ENCODE measurements at places on chromosomes 3 and 15.
A peak's percentile ranks its signal among the peaks of the same experiment; 100 is the strongest.

DNA sequence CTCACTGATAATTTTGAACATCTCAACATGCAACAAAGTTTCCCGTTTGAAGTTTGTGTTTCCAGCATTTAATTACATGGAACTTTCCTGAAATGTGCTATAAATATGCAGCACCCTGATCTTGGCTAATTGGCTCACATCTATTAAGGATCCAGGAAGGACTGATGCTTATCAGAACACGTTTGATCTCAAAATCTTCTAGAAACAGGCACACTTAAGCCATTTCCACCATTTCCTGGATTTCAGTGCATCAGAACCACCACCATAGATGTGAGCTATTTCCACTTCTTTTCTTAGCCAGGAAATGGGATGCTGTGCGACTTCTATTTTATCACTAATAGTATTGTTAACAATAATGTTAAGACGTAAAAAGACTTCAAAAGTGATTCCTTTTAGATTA lies 228.9 kb downstream of the FEZF2 start:
- DNase-seq = no peak

- DNase-seq = no peak
Measured at GRCh38 chr3:149610351-149611105, 47.3 kb downstream of the WWTR1 start.

DNA sequence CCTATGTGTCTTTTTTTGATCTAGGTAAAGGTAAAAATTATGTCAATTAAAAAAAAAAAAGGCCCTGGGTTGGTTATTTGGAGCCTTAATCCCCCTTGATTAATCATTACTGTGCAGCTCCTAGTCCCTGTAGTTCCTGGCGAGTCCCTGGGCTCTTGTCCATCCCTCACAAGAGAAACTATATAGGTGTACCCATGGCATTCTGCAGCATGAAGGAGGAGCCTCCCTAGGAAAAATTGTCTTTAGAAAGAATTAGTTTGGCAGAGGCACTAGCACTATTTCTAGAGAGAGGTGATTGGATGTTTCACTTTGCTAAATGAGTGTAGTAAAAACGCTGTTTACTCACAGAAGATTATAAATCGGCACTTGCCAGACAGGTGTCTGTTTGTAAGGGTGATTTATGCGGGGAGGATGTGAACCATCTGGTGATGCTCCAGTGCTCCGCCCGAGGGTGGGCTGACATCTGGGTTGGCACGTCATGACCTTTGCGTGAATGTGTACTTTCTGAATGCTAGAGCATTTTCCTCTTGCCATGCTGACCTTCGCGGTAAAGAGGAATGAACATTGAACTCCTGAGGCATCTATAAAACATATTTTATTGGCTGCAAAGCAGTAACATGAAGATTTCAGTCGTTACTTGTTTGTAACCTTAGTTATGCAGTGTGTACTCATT lies 12.6 kb downstream of the PLCL2 start:
- DNase-seq = no peak

- no peak for DNase-seq
Measured at GRCh38 chr3:98262046-98262445, 2.0 kb upstream of the OR5H6 start.

DNA sequence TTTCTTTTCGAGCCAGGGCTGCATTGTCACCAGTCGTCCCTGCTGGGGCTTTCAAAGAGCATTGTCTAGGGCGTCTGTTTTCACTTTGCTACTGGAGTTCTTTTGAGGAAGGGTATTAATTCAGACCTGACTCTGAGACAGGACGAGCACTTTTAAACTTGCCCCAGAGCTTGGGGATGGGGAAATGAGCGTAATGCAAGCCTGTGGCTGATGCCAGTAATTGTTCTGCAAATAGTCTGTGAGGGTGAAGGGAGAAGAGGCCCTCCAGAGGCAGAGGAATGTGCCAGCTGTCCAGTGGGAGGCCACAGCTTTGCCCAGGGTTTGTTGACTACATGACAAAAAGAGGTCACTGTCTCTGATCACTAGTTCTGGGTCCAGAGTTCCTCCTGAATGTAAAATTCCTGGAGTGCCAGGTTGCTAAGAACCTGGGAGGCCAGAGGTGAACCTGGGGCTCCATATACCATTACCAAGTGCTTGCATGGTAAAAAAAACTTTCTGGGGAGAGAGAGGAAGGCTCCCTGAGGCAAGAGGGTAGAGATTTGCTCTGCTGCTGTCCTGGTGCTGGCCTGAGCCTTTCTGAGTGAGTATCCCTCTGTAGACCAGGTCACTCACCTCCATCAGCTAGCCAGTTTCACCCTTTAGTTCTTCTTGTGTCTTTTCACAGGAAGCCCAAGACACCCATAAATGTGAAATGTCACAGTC lies 14.8 kb downstream of the EEFSEC start:
- DNase-seq = no peak

GRCh38 chr15:62932436-62932835 lies 110.1 kb upstream of the TPM1 start:
- DNase-seq = peak; percentile 73

- DNase-seq = peak; percentile 26
Measured at GRCh38 chr3:73681610-73682009, 56.9 kb upstream of the PDZRN3 start.

DNA sequence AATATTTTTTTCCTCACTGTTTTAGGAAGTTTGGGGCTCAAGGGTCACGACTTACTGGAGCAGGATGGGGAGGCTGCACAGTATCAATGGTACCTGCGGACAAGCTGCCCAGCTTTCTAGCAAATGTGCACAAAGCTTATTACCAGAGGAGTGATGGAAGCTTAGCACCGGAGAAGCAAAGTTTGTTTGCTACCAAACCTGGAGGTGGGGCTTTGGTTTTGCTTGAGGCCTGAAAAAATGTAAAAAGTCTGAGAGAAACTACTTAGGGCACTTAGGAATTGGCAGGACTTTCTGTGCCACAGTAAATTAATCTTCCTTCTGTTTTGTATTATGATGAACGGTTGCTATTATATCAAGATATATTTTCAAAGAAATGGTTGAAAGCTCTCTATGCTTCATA lies 95.1 kb upstream of the FGF7 start:
- DNase-seq = no peak

GRCh38 chr3:6124875-6125274 lies 736.0 kb upstream of the GRM7 start:
- DNase-seq = no peak

- DNase-seq = no peak
Measured at GRCh38 chr15:98035134-98035533, 74.6 kb downstream of the ARRDC4 start.

DNA sequence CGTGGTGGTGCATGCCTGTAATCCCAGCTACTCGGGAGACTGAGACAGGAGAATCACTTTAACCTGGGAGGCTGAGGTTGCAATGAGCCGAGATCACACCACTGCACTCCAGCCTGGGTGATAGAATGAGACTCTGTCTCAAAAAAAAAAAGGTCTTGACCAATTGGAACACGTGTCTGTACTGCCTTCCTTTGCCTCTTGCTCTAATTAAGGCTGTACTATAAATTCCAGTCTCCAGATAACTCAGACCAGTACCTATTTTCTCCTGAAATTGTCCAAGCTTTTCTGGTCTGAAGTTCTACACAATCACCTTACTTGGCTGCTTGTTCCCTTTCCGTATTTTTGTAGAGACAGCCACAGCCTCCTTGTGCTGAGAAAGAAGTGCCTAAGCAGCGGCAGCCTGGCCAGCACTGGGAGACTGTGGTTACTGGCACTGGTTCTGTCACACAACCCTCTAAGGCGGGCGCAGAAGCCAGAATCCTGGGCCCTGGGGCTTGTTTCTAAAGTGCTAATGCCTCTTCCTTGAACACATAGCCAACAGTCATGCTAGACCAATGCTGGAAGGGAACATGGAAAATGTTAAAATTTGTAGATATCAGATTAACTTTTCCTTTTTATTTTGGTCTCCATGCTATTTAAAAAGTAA lies 6.2 kb upstream of the CEP70 start:
- DNase-seq = no peak

DNA sequence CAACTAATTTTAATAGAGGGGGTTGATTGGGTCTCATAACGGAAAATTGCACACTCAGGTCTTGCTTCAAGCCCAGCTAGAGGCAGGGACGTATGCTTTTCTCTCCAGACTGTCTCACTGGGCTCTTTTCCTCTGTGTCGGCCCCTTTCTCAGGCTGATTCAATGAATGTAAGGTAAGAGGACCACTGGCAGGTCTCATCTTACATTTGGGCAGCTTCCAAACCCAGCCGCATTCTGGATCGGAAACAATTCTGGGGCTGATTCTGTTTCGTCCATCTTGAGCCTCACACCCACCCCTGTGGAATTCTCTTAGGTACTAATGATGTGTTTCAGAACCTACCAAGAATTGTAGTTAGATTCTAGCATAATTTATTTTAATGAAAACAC lies 40.7 kb downstream of the TMEM212 start:
- DNase-seq = no peak

DNA sequence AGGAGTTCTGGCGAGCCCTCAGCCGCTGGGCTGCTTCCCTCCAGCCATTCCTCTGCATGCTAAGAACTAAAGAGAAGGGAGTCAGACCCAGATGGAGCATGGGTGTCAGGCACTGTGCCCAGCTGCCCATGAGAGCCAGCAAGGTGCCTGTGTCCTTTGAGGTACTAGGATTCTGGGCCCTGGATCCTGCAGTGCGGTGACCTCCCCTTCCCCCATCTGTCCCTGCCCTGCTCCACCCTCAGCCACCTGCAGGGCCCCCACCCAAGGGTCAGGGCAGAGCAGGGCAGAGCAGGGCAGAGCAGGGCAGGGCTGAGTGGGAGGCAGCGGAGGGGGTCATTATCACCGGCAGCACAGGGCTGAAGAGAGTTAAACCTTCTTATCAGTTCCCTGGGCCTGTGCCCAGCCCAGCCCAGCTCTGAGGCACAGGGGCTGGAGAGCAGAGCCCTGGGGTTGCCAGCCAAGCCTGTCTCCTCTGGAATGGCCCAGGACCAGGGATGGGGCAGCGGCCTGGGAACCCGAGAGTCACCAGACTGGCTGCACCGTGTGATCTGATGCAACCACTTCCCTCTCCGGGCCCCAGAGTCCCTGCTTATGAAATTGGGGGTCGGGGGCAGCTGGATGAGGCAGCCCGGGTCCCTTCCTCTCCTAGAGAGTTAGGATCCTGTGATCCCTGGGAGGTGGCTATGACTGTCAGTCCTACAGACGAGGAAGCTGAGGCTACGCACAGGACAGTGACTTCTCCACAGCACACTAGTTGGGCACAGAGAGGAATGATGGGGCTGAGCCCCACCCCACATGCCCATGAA lies 17.3 kb downstream of the ZDHHC19 start:
- no peak for DNase-seq

GRCh38 chr3:120801484-120801883 lies 58.9 kb downstream of the GTF2E1 start:
- no peak for DNase-seq

DNA sequence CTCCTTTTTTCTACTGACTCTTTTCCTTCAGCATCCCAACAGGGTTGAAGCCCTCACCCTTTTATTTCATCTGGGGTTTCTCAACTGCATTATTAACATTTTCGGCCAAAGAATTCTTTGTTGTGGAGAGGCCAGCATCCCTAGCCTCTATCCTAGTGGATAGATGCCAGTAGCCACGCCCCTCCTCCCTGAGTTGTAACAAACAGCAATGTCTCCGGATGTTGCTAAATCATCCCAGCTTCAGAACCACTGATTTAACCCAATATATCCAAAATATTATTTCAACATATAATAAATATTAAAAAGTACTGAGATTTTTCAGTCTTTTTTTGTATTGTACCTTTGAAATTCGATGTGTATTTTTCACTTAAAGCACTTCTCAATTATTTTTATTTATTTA lies 2.0 kb upstream of the RNF111 start:
- no peak for DNase-seq

- no peak for DNase-seq
Measured at GRCh38 chr3:194757647-194758061, 72.0 kb downstream of the FAM43A start.

DNA sequence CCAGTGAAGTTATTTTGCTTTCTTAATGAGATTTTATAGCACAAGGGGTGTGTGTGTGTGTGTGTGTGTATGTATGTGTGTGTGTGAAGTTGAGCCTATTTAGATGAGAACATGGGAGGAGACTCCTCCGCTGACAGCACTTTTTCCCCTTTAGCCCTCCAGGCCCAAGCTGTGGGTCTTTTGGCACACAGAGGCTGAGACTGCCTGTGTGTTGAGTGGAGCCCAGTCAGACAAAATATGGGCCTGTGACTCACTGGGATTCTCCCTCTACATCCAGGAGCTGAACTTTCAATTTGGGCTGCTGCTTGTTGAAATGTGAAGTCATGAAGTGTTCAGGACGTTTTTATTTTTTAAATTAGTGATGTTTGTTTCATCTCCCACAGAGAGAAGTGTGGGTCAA lies 108.0 kb downstream of the MFSD1 start:
- no peak for DNase-seq

DNA sequence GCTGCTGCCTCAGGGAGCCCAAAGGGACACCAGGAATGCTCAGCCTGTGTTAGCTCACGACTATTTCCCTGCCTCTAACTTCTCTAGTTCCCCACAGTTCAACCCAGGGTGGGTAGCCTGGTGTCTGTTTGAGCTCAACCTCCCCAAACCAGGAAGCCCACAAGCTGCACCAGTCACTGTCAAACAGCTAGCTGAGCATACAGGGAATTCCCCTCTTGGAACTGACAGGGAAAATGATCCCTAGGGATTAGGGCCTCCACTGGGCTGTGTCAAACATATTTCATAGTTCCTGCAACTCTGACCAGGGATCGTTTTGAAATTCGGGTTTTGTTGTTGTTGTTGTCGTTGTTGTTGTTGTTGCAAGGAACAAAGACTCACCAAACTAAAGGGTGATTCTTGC lies 147.1 kb upstream of the ICE2 start:
- DNase-seq = no peak

DNA sequence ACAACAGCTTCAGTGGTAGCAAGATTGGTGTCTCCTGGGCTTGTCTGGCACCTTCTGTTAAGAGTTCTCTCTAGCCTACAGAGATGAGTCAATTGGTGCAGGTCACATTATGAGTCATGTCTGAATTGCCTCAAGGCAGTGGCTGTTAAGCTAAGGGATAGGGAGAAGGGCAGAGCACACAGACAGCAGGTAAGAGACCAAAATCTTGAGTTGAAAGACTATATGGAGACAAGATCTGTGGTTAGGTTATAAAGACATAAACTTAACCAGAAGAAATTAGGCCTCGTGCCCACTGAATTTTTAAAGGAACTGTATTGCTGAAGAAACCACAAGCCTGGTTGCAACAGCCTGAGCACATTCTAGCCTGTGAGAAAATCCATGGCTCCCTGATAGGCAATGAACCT lies 19.2 kb upstream of the KPNA1 start:
- peak; percentile 60 for DNase-seq

GRCh38 chr15:59420986-59421618 lies 16.9 kb upstream of the FAM81A start:
- no peak for DNase-seq

DNA sequence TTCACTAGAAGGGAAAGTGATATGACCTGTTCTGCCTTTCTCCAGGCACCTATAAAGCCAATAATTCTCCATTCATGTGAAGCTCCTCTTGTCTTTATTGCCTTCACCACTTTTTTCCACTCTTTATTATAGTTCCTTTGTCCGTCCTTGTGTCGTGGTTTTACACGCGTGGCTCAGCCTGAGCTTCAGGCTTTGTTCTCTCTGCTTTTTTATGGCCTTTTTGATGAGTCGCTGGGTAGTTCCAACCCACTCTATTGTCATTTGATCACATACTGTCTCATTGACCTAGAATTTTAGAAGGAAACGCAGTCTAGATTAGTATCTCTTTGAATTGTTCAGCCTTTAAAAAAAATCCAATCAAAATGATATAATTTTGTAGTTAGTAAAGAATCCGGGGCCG lies 403.2 kb downstream of the PTPRG start:
- DNase-seq = no peak
